ENCODE measurements at places on chromosomes 5 and 9. TPM values are rescaled to one million over a fixed set of nuclear protein-coding genes. Genes with fewer than 3 reads are reported as not detected.

Gene PCDHGB2
- total RNA-seq = 4.3 TPM

Gene ENTPD2
- 1.3 TPM for total RNA-seq

Gene STPG3
- total RNA-seq = not detected

Gene CHSY3
- total RNA-seq = 0.96 TPM

Gene CDH18
- total RNA-seq = not detected

Gene DTWD2
- total RNA-seq = 12.9 TPM

Gene SPARC
- 483 TPM for total RNA-seq

Gene CLK4
- total RNA-seq = 30.5 TPM

Gene FAM81B
- total RNA-seq = 0.57 TPM

Gene SPINK13
- not detected for total RNA-seq

Gene TLX3
- not detected for total RNA-seq

Gene DIAPH1
- total RNA-seq = 86.5 TPM

Gene EGFLAM
- total RNA-seq = 3.7 TPM

Gene MSANTD3
- total RNA-seq = 12.3 TPM

Gene SEMA5A
- total RNA-seq = 57.0 TPM

Gene KIF4B
- not detected for total RNA-seq

Gene MIER3
- total RNA-seq = 22.4 TPM

Gene C9orf50
- total RNA-seq = not detected

Gene CTNND2
- total RNA-seq = 8.0 TPM

Gene SLC6A19
- not detected for total RNA-seq

Gene GPR150
- 0.18 TPM for total RNA-seq

Gene IFNA21
- total RNA-seq = not detected

Gene SPINK7
- total RNA-seq = not detected

Gene TEK
- 13.1 TPM for total RNA-seq

Gene CDC20B
- total RNA-seq = not detected

Gene FBP2
- 0.29 TPM for total RNA-seq

Gene RNF208
- total RNA-seq = 6.5 TPM

Gene CCDC152
- total RNA-seq = 0.47 TPM

Gene RNF224
- total RNA-seq = 0.34 TPM

Gene CDO1
- 3.5 TPM for total RNA-seq

Gene ZNF883
- total RNA-seq = 1.7 TPM

Gene SHOC1
- total RNA-seq = 0.16 TPM

Gene CERCAM
- total RNA-seq = 51.3 TPM

Gene ARID3C
- total RNA-seq = not detected

All from ureter (tissue), 1 donor.